ENCODE measurements at places on chromosomes 1 and 21.
A peak's percentile ranks its signal among the peaks of the same experiment; 100 is the strongest.

DNA sequence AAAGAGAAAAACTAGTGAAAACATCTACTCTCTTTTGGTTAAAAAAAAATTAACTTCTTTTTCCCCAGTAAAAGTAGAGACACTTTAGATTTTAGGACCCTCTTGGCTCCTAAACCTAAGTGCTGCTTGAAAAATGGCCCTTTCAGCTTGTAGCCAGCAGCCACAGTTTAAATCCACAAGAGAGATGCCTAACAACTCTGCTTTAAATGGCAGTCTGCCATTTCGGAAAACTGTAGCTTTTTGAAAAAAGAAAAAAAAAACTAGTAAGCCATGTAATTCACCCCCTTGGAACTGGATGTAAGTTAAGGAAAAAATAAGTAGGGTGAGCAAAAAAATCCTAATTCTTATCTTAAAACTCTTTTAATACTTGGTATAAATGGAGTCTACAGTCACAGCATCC, 56.0 kb downstream of the LHX9 start:
- DNase-seq: no peak

DNA sequence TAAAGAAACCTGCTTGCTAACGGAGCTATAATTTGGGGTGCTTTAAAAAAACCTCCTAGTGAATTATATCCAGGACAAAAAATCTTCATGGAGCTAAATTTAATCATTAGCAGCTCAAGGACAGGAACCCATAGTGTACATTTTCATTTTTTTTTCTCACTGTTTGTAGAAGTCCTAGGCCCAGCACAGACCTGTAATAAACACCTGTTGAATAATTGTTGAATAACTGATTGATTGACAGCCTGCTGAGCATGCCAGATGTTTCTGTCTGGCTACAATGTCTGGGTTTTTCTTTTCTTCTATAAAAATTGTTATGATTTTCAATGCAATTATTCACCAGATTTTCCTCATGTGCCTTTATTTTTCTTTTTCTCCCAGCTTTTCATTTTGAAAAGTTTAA, 10.9 kb upstream of the GALNT2 start:
- DNase-seq: no peak

- DNase-seq: no peak
Measured at GRCh38 chr1:53060579-53060978, 1.4 kb upstream of the PODN start.

DNA sequence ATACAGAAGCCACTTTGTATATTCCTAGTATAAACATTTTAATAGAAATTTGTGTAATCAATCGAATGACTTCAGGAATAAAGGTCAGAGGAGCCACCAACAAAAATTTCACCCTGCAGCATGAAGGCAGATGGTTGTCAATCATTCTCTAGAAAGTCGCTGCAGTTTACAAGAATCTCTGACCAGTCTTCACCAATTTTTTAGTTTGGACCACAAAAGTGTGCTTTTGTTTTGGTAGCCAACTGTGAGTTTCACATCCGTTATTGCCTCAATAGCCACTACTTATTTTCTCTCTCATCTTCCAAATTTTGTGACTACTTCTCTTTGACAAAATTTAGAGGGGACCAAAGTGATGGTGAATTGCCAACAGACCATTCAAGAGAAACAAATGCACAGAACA, 1155.6 kb downstream of the AMY1C start:
- DNase-seq: no peak

DNA sequence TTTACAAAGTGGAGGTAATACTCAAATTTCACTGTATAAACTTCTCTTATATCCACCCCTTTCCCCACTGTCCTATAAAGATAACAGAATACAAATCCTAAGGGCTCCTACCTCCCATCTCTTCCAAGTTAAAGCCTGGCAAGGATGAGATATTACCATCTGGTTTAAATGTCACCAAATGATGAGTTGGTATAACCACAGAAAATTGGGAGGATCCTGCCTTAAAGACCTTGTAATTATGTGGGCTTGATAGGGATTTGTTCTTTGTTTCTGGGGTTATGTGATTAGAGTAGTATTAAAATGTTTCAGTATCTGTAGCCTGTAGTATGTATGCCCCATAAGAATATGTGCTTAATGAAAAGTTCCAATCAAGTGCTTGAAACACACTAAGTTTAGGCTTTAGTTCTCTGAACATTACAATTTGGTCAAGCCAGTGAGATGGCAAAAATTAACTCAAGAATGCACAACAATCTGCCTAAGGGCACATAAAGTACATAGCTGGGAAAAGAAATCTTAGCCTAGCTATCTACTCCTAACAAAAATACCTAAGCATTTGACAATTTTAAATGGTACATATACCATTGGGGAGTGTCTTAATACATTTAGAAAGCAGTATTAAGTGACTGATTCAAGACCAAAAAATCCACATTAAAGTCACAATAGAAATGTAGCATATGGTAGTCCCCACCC, 14.0 kb downstream of the KDM5B start:
- DNase-seq: no peak

GRCh38 chr21:27498025-27498424, 531.1 kb upstream of the ADAMTS5 start:
- DNase-seq: no peak

- no peak for DNase-seq
Measured at GRCh38 chr1:5998051-5998905, 6.1 kb upstream of the NPHP4 start.

DNA sequence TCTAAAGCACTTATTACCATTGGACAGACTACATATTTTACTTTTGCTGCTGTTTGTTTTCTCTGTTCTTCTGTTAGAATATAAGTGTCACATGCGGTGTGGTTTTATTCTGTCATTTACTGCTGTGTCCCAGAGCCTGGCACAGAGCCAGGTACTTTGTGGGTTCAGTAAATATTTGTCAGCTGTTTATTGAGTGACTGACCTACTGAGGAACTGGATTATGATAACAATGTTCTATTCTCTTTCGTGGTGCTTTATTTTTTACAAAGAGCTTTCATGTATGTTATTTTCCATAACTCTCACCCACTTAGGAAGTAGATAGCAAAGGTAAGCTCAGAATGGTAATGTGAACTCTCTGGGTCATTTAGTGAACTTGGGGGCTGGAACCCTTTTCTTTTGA, 118.8 kb downstream of the RWDD3 start:
- DNase-seq: peak; percentile 44

DNA sequence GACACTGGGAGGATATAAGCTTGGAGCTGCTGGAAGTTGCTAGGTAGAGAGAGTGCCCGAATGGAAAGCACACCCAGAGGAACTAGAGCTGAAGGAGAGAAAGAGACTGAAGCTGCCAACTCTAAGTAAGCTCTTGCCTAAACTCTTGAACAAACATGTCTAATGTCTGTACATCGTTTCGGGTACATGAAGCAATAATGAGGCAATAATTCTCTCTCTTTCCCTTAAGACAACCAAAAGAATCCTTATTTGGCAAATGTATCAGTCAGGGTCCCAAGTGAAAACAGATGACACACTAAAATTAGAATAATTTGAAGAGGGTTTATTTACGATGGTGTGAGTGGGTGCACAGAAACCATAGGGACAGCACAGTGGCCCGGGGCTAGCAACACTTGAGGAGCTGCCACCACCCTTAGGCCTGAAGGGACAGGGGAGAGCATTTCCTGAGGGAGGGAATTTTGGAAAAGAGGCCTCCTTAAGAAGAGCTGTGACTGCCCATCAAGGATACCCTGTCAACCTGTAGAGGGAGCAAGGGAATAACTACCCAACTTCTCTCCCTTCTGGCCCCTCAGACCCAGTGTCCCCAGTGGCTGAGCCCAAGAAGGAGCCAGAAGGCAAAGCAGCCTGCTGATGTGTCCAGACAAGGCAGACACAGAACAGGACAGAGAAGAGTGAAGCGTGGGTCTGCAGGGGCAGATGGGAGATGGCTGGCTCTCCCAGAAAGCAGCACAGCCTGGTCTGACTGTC, 36.1 kb upstream of the KHDRBS1 start:
- DNase-seq: no peak

DNA sequence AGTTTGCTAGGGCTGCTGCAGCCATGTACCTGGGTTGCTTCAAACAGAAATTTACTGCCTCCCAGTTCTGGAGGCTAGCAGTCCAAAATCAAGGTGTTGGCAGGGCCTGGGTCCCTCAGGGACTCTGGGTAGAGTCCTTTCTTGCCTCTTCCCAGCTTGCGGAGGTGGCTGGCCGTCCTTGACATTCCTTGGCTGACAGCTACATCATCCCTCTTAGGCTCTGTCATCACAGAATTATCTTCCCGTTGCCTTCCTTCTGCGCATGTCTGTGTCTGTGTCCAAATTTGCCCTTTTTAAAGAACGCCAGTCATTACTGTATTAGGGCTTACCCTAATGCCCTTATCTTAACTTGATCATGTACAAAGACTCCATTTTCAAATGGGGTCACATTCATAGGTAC, 37.6 kb upstream of the PGBD5 start:
- no peak for DNase-seq

- DNase-seq: no peak
Measured at GRCh38 chr1:67743072-67743725, 58.2 kb downstream of the GADD45A start.

- DNase-seq: no peak
Measured at GRCh38 chr1:190957565-190957964, 479.9 kb upstream of the BRINP3 start.

All from NCI-H1436 treated with DMSO at 0.1 percent for 48 hours (cell line).